ENCODE measurements at places on chromosomes 3 and 15.

- no peak for DNase-seq
Observed at GRCh38 chr15:53811530-53811929, 52.1 kb upstream of the WDR72 start.

- no peak for DNase-seq
Observed at GRCh38 chr15:41891946-41892345, 1.9 kb downstream of the SPTBN5 start.

GRCh38 chr3:72904163-72904562 is 16.3 kb downstream of the GXYLT2 start:
- DNase-seq, result no peak

DNA sequence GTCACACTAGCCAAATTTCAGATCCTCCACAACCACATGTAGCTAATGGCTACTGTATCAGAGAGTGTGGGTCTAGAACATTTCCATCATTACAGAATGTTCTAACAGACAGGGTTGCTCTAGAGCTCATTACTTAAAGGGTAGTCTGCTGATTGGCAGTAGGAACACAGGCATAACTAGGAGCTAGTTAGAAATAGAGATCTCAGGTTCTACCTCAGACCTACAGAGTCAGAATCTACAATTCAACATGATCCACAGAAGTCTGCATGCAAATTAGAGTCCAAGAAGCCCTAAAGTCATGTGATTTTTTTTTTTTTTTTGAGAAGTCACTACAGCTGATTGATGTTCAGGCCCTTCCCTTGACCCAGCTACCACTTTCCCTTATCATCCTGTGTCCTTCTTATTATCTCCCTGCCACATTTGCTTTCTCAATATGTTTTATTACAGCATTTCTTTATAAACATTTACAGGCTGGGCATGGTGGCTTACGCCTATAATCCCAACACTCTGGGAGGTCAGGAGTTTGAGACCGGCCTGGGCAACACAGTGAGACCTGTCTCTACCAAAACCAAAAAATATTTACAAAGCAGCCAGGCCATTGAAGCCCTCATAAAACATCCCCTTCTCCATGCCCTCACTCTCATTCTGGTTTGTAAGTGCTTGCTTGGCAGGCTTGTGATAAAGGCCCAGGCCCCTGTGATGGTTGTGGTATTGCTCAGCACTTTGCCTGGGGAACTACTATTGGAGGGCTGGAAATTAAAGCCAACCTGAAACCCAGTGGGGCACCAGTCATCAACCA is 3.8 kb upstream of the ABHD5 start:
- no peak for DNase-seq

GRCh38 chr3:113589971-113590370 is 57.6 kb downstream of the SIDT1 start:
- no peak for DNase-seq

DNA sequence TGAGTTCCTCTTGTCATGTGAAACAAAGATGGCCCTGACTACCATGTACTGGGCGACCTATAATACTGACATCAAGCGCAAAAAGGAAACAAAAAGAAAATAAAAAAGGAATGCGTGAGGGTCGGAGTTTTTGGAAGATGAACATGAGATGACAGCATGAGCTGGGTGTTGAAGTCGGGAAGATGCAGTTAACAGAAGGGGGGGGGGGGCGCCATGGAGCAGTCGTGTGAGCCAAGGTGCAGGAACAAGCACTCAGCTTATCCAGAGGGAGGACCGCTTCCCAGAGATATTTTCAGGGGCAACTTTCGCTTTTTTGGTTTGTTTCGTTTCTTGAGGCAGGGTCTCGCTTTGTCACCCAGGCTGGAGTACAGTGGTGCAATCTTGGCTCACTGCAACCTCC is 110.2 kb downstream of the RORA start:
- no peak for DNase-seq
